ENCODE measurements at places on chromosomes 6 and 20.
A peak's percentile ranks its signal among the peaks of the same experiment; 100 is the strongest.

DNA sequence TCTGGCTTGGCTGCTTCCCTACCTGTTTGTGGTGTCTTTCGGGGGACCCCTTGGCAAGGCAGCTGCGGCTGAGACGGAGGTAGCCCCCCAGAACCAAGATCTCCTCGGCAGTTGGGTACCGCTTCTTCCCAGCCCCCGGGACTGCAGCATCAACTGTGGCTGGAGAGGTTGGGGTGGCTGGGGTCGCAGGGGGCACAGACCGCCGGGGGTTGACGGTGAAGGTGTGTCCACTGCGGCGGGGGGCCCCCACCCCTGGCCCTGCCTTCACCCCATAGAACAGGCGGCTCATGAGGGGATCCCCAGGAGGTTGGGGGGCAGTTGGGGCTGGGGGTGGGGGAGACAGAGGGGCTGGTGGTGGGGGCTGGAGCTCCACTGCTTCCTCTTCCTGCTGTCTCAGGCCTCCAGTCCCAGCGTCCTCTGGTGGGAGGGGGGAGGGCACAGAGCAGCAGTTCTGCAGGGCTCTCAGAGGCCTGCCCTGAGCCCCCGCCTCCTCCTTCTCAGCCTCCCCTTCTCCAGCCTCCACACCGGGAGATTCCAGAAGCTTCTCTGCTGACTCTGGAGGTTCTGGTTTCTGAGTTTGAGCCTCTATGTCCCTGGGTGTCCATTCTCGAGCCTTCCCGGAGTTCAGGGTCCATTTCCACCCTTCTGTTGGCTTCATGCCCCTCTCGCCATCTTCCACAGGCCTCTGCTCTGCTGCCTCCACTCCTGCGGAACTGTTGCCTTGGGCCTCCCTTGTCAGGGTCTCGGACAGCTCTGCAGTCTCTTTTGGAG lies 1.9 kb downstream of the PPP1R18 start:
- no peak for DNase-seq

GRCh38 chr6:45650524-45651135 lies 272.9 kb upstream of the SUPT3H start:
- peak; percentile 85 for DNase-seq

- no peak for DNase-seq
These were observed 593 bp downstream of the DNMT3B start for GRCh38 chr20:32762754-32763201.

DNA sequence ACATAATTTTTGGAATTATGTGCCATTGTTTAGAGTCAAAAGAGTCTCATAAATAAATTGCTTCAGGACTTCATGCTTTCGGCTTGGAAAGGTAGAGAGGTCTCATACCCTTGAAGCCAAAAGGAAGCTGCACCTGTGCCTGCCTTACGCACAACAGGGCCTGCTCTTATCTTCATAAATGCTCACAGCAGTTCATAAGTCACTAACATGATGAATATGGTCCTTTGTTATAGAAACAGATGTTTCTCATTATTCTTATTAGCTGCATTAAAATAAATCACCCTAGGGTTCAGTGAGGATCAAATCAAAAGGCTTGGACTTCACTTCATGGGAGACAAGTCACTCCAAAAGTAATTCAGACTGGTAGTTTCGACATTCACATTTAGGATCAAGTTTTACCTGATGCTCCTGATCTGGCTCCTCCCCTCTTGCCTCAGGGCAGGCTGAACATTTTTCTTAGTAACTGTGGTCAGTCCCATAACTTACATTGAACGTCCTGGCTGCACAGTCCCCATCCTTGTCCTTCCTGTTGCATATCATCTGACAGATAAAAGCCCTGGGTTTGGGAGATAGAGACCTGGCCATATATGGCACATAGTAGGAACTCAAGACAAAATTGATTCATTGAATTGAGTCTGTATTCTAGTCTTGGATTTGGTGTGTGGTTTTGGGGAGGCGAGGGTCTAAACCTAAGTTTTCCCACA lies 20.7 kb upstream of the SH3BGRL2 start:
- peak; percentile 73 for DNase-seq

DNA sequence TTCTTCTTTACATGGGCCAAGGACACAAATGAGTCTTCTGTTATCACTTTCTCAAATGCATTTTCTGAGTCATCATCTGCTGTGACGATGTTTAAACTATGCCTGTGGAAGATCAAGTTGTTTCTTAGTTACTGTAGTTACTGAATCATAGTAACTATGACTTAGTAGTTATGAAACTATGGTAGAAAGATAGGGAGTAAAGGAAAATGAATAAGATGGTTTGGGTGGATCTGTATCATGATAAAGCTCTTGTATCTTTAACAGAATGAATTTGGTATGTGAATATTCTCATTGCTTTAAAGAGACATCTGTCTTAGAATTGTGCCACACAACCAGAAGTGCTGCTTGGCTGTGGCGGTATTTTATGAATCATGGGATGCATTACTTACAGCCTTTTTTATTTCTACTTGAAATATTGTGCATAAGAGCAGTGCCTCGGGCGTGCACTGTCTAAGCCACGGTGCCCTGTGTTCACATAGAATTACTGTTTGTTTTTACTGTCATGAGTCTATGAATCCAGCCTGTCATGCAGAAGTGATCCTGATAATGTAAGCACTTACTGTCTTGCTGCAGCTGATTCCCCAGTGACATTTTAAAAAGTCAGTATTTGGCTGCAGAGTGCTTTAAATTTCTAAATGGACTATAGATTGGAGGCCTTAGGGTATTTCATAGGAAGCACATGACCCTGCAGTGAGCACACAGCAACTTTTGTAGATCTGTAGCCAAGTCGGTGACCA lies 215.2 kb downstream of the TMEM242 start:
- DNase-seq: peak; percentile 84
